Activated CD8-positive, alpha-beta memory T cell treated with anti-CD3 and anti-CD28 coated beads for 1 hour (primary cell): ENCODE measurements at places on chromosomes 4 and X.

- DNase-seq = no peak
Measured at GRCh38 chr4:22170353-22170752, 221.8 kb upstream of the KCNIP4 start.

- DNase-seq = no peak
Measured at GRCh38 chr4:915595-915994, 16.5 kb downstream of the GAK start.

DNA sequence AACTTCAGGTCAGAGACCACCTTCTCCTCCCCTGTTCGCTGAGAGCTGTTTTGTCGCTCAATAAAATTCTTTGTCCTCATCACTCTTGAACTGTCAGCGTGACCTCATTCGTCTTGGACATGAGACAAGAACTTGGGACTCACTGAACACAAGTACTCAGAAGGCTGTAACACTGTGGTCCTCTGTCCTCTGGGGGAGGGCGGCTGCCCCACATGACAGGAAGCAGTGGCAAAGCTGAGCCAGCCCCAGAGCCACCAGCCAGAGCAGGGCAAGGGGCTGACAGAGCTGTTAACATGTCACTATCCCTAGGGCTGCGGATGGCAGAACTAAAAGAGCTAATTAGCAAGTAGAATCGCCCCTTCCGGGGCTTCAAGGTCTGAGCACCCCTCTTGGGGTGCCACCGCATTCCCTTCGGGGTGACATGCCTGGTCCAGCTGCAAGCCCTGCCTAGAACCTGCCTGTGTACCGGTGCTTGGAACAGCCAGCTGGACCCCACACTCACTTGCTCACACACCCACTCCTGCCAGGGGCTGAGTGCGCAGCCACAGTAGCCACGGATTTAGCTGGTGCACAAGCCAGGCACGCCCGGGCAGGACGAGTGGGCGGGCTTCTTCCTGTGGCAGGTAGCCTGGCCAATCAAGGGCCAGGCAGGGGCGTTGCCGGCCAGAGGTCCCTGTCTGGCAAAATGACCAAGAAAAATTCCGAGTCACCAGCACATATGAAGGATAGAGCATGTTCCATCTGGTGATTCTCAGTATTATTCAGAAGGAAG lies 648.6 kb upstream of the AGA start:
- no peak for DNase-seq

GRCh38 chrX:77937291-77937690 lies 26.8 kb downstream of the ATP7A start:
- DNase-seq = no peak

DNA sequence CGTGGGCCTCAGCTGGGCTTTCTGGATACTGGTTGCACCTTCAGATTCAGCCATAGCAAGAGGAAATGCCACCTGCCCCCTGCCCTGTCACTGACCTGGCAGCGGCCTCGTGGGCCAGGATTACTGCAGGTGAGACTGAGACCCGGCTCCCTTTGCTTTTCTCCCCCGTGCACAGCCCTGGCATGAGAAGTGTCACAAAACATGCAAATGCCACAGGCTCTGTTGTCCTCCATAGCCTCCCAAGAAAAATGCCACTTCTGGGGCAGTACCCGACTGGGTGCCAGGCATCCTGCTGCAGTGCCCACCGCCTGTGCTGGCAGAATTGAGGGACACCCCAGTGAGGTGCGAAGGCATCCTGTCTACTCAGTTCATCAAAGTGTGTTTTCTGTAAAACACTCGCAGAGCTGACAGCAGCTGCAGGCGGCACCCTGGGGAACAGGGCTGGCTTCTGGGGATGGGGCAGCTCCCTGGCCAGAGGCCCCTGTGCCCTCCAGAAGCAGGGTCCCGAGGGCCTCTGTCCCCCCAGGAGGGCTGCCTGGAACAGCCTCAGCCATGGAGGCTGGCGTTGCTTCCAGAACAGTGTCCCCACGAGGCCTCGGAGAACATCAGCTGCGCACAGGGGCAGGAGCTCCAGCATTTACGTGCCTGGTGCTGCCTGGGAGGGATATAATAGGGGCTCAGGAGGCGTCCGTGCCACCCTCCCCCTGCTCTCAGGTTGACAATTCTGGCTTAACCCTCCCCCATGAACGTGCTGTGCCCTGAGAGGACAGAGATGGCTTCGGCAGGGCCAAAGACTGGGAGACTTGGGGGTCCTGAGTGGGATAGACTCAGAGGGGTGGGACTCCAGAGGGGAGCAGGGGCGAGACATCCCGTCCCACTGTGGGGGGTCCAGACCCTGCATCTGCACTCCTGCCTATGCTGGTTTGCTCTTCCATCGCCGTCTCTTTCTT lies 99.5 kb upstream of the NKX1-1 start:
- no peak for DNase-seq

GRCh38 chr4:109826719-109827118 lies 1.1 kb upstream of the RRH start:
- DNase-seq = no peak

DNA sequence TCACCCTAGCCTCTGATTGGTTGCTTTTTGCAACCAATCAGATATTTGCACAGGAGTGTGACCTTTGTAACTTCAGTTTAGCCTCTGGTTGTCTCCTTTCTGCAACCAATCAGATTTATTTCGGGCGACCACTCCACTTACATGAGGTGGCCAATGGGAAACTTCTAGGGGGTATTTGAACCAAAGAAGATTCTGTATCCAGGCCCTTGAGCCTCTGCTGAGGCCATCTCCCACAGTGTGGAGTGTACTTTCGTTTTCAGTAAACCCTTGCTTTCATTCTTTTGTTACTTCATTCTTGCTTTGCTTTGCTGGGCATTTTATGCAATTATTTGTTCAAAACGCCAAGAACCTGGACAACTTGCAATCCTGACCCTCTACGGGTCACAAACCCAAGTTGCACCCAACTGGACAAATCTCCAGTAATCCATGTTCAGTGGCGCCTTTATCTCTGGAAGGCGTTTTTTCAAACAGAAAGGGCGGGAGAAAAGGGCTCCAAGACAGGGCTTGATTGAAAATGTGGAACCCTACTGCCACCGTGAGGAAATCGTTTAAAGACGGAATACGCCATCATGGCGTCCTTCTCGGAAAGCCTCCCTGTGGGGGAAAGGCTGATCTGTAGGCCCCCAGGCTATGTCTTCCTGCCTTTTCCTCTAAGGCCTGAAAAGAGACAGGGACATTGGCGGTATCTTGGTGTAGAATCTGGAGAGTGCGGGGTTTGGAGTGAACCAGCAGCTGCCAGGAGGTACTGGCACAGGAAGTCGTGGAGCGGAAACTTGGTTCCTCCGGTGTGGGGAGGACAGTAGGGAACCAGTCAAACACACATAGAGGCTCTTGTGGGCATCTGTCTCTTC lies 184.6 kb downstream of the OR13H1 start:
- DNase-seq = peak; percentile 52

DNA sequence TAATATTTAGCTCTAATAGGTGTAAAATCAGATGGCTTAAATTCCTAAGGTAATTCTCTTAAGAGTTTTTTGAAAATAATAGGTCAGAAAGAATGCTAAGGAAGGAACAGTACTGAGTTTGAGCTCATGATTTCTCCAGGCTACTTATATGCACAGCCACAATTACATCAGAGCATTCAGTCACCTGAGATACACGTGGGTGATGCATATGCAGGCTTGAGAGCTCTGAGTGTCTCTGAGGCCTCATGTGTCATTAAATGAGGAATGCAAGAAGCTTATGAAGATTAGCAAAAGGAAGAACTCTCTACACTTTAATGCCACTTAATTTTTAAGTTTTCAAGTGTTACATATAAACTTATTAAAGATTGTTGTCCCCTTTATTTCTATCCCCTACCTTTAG lies 124.0 kb upstream of the STIM2 start:
- DNase-seq = no peak

DNA sequence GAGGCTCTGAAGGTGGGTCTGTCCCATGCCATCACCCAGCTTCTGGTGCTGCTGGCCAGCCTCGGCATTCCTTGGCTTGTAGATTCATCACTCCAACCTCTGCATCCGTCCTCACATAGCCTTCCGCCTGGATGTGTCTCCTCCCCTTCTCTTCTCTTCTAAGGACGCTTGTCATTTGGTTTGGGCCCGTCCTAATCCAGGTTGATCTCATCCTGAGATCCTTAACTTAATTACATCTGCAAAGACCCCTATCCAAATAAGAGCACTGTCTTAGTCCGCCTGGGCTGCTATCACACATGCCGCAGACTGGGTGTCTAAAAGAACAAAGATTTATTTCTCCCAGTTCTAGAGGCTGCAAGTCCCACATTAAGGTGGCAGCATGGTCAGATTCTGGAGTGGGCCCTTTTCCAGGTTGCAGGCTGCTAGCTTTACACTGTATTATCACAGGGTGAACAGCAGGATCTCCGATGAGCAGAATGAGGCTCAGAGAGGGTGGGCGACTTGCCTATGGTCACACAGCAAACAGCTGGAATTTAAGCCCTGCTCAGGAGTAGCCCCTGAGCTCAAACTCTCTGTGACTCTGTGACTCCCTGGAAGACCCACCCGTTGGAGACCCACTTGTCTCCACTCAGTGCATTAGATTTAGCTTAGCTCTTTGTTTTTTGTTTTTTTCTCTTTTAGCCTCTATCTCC lies 113.1 kb downstream of the STK32B start:
- DNase-seq = no peak

GRCh38 chr4:126318376-126318775 lies 1003.6 kb downstream of the FAT4 start:
- no peak for DNase-seq

GRCh38 chr4:8451440-8452182 lies 11.0 kb downstream of the TRMT44 start:
- no peak for DNase-seq

GRCh38 chrX:131054906-131055305 lies 3.2 kb upstream of the ARHGAP36 start:
- DNase-seq = no peak

- no peak for DNase-seq
Measured at GRCh38 chrX:103607364-103608305, at the start of gene TCEAL3. TSS of gene TCEAL3 (plus strand) at chrX:103607963. CDS start at chrX:103609065, 1,102 bp downstream.

GRCh38 chrX:115030625-115031024 lies 13.2 kb upstream of the IL13RA2 start:
- no peak for DNase-seq

GRCh38 chr4:113398441-113399143 lies 349.1 kb downstream of the ANK2 start:
- no peak for DNase-seq

DNA sequence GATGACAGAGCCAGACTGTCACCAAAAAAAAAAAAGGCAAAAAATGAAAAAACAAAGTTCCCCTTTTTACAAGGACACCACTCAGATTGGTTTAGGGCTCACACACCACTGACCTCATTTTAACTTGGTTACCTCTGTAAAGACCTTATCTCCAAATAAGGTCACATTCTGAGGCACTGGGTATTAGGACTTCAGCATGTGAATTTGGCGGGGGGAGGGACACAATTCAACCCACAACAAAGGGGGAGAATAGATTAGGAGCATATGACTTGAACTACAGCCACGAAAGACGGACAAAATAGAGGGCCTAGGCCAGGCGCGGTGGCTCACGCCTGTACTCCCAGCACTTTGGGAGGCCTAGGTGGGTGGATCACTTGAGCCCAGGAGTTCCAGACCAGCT lies 31.0 kb upstream of the ARAF start:
- no peak for DNase-seq

DNA sequence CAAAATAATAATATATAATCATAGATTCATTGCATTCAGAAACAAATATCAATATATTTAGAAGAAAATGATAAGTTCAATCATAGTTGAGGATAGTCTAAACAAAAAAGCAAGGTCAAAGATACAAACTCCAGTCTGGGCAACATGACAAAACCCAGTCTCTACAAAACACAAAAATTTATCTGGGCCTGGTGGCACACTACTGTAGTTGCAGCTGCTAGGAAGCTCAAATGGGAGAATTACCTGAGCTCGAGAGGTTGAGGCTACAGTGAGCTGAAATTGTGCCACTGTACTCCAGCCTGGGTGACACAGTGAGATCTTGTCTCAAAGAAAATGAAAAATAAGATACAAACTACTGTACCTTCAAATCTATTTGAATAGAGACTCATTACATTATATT lies 52.7 kb upstream of the ANXA10 start:
- DNase-seq = no peak

DNA sequence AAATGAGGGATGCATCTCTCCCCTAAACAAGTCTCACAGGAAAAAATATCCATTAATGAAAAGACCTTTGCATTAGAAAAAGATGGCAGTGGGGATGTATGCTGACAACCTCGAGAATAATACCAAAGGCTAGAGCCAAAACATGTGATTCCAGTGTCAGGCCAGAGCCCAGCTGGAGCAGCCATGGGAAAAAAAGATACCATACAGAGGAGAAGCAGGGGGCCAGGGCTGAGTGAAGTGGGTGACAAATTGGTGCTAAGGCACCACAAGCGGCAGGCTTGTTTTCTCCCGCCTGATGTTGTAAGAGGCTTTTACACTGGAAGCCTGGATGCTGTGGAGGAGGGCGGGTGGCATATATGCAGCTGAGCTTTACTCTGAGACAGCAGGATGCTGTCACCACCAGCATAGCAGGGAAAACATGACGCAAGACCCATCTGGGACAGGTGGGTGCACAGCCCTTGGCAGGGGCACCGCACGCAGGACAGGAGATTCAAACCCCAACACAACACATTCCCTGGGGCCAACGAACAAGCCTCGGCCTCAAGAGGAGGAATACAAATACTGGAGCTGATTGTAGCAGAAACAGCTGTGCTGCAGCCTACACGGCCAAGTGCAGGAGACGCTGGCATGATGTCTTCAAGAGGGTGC lies 91.9 kb downstream of the TSPAN5 start:
- no peak for DNase-seq

DNA sequence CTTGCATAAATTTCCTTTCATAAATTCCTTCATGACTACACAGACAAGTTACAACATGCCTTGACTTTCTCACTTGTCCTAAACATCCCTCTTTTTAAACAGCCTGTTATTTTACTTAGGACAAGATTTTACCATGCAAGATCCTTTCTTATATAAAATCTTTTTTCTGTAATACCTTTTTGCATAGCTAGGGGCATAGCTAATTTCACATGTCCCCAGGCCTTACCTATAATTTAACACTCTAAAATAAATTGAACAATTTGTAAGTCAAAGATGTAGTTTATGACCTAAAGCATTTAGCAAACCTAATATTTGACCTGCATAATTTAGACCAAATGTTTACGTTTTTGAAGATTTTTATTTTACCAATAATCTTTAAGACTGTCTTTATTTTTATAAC lies 396.3 kb upstream of the FSTL5 start:
- DNase-seq = no peak

DNA sequence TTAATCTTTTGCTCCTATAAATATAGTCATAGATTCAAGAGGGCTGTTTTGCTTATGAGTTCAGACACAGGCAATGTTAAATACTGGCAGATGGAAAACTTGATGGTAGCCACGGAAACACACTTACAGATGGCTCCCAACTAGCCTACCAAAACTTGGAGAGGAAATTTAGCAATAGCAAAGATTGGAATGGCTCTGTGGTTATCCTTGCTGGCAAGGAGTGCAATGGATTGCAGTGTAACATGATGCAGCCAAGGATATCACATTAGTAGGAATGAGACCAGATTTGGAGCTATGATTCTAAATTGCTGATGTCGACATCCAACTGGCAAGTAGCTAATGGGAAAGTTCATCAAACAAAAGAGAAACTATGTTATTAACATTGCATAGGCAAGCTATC lies 791.0 kb upstream of the DIAPH2 start:
- no peak for DNase-seq

GRCh38 chrX:420496-421223 lies 34.0 kb upstream of the PPP2R3B start:
- no peak for DNase-seq

- no peak for DNase-seq
Measured at GRCh38 chrX:57587062-57587461, 4.7 kb upstream of the ZXDB start.
